ENCODE measurements at places on chromosomes 12 and 14. TPM values are rescaled to one million over a fixed set of nuclear protein-coding genes. Genes with fewer than 3 reads are reported as not detected.
A peak's percentile ranks its signal among the peaks of the same experiment; 100 is the strongest.

The TCL1B gene
- total RNA-seq, result not detected

The POTEG gene
- not detected for total RNA-seq

The ACADS gene
- total RNA-seq, result 14.2 TPM

The PSMB11 gene
- total RNA-seq, result not detected

The CAPS2 gene
- 33.9 TPM for total RNA-seq

The SYT1 gene
- 9.0 TPM for total RNA-seq

The ACOT6 gene
- total RNA-seq, result not detected

The CNPY2 gene
- total RNA-seq, result 87.3 TPM

The NPFF gene
- not detected for total RNA-seq

The TBX3 gene
- total RNA-seq, result 26.3 TPM

The SLC7A8 gene
- total RNA-seq, result 15.0 TPM

The PHLDA1 gene
- total RNA-seq, result 34.2 TPM

The MIP gene
- not detected for total RNA-seq

The PEBP1 gene
- total RNA-seq, result 337 TPM

GRCh38 chr12:54890339-54890738 lies 36.0 kb downstream of the MUCL1 start:
- DNase-seq, result no peak

DNA sequence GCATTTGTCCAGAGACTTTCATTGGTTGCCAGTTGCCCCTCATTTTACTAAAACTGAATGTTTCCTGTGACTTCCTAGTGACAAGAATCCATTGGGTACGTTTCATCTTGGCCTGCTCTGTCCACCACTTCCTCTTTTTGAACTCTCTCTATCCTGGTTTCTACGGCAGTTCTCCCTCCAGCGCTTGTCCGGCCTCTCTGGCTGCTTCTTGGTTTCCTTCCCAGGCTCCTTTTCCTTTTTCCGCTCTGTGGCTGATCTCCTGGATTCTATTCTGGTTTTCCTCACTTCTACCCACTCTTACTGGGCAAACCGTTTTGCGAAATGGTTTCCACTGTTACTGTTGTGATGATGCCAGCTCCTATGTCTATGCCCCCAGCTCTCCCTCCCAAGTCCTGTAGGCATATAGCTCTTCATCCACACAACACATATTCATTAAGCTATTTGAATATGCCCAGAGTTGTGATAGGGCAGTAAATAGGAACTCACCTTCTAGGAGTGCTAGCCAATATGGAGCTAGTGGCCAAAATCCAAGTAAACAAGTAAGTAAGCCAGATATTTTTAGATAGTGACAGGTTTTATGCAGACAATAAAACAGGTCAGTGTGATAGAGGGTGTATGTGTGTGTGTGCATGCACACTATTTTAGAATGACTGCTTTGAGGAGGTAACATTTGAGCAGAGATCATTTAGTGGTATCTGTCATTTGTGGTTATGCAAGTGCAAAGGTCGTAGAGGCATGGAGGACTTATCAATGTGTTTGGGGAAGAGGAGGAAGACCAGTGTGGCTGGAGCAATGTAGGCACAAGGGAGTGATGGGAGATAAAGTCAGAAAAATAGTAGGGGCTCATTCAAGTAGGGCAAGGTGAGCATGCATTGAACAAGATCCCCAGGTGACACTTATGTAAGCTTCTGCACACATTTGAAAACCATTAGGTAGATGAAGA lies 27.9 kb upstream of the CTDSP2 start:
- no peak for DNase-seq

GRCh38 chr12:15629108-15629507 lies 160.1 kb downstream of the EPS8 start:
- peak; percentile 72 for DNase-seq

DNA sequence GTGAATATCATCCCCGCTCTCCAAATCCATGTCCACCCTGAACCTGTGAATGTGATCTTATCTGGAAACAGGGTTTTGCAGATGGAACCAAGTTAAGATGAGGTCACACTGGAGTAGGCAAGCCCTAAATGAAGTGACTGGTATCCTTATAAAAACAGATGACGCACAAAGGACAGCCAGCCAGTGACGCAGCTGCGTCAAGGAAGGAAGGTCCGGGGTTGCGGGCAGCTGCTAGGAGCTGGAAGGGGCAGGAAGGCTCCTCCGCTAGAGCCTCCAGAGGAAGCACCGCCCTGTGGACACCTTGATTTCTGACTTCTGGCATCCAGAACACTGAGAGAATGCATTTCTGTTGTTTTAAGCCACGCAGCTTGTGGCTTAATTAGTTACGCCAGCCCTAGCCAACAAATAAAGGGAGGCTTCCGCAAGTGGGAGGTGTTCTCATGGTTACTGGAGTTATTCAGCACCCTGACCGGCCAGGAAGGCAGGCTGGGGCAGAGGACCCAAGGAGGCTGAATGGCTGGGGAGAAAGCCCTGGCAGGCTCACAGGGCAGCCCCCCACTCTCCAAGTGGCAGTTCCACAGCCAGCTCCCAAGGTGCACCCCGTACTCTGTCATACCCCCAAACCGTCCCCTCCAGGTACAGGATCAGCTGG lies 127.6 kb upstream of the NCOR2 start:
- no peak for DNase-seq

DNA sequence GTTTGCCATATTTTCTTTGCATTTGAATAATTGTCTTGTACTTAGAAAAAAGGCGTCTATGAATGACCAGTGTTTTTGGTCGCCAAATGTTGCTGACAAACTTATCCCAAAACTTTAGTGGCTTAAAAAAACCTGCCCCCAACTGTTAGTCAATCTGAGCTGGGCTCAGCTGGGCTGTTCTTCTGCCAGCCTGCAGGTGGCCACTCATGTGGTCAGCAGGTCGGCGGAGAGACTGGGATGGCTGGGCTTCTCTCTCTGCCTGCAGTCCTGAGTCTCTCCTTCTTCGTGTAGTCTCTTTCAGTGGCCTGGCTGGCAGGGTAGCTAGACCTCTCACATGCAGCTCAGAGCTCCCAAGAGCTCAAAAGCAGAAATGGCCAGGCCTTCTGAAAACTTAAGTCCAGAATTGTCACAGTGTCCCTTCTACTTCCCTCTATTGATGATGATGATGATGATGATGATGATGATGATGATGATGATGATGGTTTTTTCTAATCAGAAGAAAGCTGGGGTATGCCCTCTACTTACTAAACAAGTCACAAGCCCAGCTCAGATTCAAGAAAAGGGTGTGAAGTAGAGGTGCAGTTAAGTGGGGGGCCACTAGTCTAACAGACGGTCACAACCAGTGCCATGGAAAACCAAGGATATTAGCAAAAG lies 87.9 kb downstream of the PTPN11 start:
- no peak for DNase-seq

- DNase-seq, result peak; percentile 17
Observed at GRCh38 chr14:105861985-105862465, 335.6 kb downstream of the TMEM121 start.

DNA sequence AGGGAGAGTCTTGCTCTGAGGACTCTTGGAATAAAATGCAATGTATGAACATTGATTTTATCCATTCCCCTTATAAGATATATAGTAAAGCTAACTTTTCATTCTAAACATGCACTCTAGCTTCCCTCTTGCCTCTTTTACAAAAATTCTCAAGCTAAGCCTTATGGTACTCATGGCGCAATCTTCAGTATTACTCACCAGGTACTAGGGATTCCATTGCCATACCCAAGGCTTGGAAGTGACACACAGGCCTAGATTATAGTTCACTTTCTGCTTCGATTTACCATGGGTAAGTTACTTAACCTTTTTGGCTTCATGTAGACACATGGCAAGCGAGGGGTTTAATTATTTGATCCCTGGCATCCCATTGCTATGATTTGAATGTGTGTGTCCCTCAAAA lies 331.5 kb downstream of the LRIG3 start:
- no peak for DNase-seq

GRCh38 chr12:105281694-105282049 lies 45.7 kb upstream of the APPL2 start:
- no peak for DNase-seq

DNA sequence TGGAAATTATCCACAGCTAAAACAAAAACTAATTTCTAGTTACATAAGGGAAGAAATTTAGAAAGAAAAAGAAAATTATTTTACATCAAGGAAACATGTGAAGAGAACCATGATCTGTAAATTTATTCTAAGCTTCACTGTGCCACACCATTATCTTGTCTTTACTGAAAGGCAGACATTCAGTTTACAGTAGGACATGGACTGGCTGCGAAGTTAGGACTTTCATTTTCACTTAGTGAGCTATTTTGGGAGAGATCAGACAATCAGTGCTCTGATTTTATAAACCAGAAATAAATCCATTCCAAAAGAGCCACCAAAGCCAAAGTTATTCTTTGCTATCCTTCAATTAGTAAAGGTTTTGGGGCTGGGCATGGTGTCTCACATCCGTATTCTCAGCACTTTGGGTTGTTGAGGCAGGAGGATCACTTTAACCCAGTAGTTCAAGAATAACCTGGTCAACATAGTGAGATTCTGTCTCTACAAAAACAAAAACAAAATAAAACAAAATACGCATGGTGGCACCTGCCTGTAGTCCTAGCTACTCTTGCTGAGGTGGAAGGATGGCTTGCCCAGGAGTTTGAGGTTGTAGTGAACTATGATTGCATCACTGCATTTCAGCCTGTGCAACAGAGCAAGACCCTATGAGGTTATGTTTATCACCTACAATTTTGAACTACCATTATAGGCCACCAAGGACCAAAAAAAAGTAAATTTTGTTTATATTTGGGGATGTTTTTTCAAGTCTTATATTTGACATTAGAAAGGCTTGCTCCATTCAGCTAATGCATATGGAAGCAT lies 1084.8 kb upstream of the ATXN7L3B start:
- no peak for DNase-seq

- DNase-seq, result no peak
Observed at GRCh38 chr14:101865288-101865687, 99.1 kb upstream of the DYNC1H1 start.

DNA sequence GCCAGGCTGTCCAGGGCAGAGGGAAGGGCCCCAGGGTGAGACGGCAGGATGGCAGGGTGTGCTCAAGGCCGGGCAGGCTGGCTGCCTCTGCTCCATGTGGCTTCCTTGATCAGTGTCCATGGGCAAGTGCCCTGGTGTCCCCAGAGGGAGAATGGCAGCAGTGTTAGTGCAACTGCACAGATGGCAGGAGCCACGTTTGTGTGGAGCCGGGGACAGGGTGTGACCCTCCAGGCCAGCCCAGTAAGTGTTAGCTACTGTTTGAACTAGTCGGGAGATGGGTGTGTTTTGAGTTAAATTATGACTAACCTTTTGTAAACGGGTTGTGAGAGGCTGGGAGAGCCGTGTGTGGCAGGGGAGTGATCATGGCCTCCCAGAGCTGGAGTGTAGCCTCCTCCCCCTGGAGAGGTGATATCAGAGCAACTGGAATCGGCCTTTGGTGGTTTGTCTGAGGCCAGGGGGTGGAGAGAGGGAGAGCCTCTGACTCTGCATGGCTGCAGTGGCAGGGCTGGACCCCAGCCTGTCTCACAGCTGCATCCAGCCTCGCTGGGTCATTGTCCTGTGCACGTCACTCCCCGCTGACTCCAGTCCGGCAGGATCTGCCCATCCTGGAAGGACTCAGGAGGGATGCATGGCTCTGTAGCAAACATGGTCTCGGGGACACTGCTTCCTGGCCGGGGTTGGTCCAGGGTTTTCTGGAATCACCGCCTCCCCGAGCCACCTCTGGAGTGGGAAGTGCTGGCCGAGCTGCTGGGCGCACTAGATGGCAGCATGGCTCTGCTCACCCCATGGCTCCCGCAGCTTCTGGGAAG lies 27.8 kb downstream of the AACS start:
- DNase-seq, result no peak

DNA sequence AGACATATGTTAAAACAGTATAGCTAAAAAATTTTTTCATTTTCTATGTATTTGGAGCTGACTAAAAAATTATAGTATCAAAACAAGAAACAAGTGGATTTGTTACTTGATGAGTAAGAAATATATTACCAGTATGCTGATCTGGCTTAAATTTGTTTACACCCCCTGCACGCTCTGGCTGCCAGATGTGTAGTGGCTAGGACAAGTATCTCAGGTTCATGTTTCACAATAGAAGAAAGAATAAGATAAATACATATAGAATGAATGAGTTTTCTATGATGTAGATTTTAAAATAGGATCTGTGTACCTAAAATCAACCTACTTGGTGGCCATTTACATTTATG lies 13.1 kb downstream of the NAA30 start:
- DNase-seq, result no peak

- DNase-seq, result no peak
Observed at GRCh38 chr14:74793506-74794155, 30.5 kb downstream of the YLPM1 start.

- DNase-seq, result no peak
Observed at GRCh38 chr12:8829125-8829518, 6.7 kb downstream of the A2ML1 start.

DNA sequence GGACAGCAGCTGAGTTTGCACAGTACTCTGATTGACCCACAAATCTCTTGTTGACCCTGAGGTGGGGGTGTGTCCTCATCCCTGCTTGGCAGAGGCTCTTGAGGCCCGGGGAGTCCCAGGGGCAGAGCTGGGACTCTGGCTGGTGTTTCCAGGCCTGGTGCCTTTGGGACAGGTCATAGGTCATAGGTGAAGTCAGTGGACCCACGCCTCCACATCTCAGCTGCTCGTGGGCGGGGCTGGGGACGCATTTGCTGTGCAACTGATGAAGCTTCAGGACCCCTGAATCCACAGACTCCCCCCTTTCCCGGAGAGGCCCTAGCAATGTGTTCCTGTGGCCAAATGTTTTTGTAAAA lies 408 bp upstream of the CACNA2D4 start:
- peak; percentile 48 for DNase-seq

- DNase-seq, result no peak
Observed at GRCh38 chr12:96354844-96355534, 45.2 kb downstream of the CDK17 start.

DNA sequence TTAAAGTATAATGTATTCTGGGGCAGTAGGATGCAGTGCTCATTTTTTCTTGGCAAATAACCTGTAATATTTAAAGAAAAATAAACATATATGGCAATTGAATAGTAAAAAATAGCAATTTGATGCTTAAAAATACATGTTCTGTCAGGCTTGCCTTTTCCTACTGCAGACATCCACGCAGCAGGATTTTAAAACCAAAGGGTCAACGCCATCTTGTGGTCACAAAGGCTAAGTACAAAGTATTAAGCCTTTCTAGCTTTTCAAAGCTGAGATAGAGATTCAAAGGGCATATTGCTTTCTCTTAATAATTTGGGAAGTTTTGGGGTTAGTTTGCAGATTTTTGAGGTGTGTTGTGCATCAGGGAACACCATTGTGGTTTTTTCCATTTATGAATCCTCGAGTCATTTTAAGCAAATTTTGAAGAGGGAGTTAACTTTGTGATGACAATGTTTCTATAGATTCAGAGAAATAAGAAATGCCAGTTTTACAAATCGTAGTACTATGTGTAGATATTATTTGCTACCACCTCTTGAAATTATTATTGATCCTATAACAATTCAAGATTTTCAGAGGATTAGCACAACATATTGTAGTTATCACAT lies 4.7 kb upstream of the CCER1 start:
- DNase-seq, result no peak

All from sciatic nerve (tissue), 2 donors.